ENCODE measurements at places on chromosomes 7 and 10.

- DNase-seq: no peak
Observed at GRCh38 chr10:89655722-89656121, 10.7 kb upstream of the PANK1 start.

DNA sequence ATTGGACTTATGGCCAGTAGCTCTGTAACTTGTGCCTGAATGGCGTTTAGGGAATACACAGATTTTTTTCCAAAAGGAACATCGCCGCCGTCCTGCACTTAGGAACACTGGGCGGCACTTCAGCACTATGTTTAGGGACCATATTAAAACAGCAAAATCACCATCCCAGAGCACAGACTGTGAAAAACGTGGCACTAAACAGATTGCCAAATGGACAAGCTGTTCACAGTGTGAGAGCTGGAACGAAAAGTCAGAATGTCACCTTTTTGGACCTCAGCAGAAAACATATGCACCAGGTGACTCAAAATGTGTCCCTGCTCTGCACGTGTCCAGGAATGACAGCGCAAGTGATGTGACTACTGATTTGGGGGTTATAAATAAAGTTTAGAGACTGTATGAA is 87.9 kb downstream of the ODAD2 start:
- DNase-seq: no peak

DNA sequence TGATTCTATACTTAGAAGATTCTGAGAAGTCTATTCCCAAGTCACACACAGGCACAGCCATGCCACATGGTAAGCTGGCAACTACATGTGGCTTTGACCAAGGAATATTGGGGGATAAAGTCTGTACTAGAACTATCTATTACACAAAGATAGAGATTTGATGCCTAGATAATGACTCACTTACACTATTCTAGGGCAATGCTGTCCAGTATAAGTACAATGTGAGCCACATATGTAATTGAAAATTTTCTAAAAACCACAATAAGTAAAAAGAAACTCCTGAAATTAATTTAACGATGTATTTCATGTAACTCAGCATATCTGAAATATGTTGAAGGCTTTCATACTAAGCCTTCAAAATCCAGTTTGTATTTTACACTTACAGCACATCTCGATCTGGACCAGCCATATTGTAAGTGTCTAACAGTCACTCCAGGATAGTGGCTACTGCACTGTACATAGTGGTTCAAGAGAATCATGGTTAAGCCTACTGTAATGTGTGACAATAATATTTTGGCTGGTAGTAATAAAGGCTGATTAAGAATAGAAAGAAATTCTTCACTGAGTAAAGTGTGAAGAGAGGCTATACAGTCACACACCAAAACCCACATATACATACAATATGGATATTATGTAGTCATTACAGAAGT is 62.8 kb downstream of the RTKN2 start:
- no peak for DNase-seq

- peak; percentile 19 for DNase-seq
Observed at GRCh38 chr7:17849504-17849903, 90.8 kb downstream of the SNX13 start.

- no peak for DNase-seq
Observed at GRCh38 chr10:101244321-101245050, 15.2 kb upstream of the LBX1 start.

All from SW480 (cell line).